Cardiac septum (tissue), 1 donor: ENCODE measurements at places on chromosomes 12 and 14. TPM values are rescaled to one million over a fixed set of nuclear protein-coding genes. Genes with fewer than 3 reads are reported as not detected.

DNA sequence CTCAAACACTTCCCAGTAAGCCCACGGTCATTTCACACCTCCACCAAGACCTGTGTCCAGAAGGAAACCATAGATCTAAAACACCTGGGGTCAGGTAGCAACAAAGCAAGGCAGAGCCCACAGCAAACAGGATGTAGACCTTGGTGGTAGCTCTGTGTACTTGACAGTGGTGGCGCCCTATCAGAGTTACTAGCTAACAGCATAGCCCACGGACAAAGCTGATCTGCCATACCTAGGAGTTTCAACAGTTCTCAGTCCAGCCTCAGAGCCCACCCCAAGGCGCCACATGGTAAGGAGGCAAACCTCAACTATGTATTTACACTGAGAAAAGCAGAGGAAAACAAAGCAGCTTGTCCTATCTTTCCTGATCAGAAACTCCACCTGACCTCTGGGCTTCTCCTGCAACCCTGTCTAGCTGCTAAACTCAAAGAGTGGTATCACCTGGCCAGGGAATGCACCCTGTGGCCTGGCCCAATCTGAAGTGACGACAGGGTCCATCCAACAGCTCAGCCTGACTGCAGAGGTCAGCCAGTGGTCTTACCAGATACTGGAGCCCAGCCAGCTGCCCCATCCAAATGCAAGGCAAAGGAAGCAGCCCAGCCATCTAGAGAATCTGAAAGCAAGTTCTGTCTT, 46.3 kb downstream of the STON2 start:
- no peak for DNase-seq

DNA sequence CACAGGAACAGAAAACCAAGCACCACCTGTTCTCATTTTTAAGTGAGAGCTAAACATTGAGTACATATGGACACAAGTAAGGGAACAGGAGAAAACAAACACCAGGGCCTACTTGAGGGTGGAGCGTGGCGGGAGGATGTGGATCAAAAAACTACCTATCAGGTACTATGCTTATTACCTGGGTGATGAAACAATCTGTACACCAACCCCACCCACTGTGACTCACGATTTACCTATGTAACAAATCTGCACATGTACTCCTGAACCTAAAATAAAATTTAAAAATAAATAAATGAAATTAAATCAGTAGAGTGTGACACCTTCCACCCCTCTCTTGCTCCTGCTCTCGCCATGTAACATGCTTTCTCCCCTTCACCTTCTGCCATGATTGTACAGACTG, 615.5 kb downstream of the RPL10L start:
- DNase-seq, result no peak

DNA sequence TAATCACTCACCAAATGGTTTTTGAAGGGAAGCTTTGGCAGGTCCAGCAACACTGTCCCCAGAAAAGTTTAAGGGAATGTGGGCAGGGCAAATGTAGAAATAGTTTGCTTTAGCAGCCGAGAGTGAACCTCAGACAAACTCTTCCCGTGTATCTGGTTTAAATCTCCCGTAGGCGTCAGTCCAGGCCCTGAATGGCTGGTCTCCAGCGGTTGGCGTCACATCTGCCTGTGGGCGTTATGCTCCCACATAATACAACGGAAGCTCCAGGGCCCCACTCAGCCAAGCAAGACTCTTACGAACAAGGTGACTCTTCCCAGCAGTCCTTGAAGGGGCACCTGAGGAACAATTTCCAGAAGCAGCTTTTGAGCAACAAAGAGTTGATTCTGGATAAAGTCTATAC, 942 bp downstream of the ZC2HC1C start:
- no peak for DNase-seq

ENDOU gene
- total RNA-seq, result 0.24 TPM

DNA sequence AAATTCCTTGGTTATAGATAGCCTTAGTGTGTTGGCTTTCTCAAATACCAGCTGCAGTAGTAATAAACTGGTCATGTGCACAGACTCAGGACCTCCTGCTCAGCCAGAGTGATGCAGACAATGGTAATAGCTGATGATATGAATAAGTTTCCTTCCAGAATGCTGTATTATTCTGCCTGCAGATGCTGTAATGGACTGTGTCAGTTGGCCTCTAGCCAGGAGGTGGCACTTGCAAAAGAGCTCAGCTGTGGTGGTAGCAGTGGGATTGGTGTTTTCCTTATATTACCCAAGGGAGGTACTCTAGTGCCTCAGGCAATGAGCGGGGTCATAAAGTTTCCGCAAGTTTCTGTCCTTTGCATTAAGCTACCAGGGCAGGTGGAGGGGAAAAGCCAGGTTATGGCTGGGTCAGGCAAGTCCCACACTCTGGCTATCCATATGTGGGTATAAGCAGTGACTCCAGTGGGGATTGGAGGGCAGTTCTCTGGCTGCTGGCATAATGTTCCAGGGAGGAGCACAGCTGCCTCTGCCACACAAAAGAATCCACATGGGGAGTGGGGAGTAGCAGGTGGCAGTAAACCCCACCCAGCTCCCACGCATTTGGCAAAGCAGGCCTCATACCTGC, 14.0 kb upstream of the MUCL1 start:
- DNase-seq, result no peak

DNA sequence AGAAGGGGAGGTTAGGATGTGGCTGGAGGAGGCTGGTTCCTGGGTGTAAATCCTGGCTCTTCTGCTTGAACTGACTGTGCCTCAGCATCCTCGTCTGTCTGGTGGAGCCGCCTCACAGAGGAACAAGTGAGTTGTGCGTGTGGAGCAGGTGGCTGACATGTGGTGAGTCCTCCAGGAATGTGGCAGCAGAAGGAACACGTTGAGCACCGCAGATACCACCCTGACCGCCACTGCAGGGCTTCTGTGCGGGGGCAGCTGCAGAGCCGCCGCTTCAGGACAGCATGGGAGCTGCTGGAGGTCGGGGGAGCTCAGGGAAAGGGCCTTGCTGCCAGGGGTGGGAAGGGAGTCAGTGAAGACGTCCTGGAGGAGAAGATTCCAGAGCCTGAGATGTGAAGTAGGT, 48.9 kb downstream of the TRAF3 start:
- no peak for DNase-seq

DNA sequence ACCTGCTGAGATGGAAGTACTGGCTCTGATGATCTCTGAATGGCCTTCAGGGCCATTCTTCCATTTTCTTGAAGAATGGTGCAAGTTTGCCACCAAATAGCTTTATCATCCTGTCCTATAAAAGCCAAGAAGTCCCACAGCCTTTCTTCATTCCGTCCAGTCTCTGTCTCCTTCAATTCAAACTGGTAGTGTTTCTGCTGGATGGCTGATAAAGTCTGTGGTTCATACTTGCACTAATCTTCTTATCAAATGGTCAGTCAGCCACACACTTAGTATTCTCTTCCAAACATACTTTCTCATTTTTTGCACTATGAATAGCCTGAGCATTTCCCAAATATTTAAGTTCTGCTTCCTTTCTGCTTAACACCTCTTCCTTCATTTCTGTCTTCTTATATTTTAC, 39.4 kb upstream of the BEGAIN start:
- DNase-seq, result no peak

- DNase-seq, result no peak
These were observed 206.5 kb downstream of the SUDS3 start for GRCh38 chr12:118582863-118583262.

DNA sequence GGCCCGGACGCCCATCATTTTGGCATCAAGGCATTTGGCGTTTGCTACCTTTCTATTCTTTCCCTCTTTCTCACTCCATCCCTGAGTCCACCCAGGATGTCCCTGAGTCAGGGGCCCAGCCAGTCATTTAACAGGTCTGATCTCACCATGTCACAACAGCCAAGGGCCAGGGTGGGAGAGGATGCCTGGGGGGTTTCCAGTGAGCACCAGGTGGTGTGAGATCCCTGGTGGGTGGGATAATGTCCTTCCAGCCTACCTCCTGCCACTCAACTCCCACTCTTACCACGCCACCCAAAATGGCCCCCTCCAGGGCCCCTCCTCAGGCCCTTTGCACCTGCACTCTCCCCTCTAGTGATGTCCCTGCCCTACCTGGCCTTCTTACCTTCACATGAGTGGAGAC, 310.8 kb downstream of the BCL11B start:
- DNase-seq, result no peak

GRCh38 chr12:133235401-133236112, at the start of gene ANHX:
Gene ANHX (minus strand): TSS chr12:133235877. CDS start chr12:133234356, 1,521 bp downstream.
- DNase-seq, result no peak

KRT75 gene
- not detected for total RNA-seq

- no peak for DNase-seq
These were observed 535.3 kb upstream of the LRFN5 start for GRCh38 chr14:41071351-41071750.

SSTR1 gene
- 0.59 TPM for total RNA-seq

TGM1 gene
- 0.48 TPM for total RNA-seq

MYF5 gene
- not detected for total RNA-seq

DNA sequence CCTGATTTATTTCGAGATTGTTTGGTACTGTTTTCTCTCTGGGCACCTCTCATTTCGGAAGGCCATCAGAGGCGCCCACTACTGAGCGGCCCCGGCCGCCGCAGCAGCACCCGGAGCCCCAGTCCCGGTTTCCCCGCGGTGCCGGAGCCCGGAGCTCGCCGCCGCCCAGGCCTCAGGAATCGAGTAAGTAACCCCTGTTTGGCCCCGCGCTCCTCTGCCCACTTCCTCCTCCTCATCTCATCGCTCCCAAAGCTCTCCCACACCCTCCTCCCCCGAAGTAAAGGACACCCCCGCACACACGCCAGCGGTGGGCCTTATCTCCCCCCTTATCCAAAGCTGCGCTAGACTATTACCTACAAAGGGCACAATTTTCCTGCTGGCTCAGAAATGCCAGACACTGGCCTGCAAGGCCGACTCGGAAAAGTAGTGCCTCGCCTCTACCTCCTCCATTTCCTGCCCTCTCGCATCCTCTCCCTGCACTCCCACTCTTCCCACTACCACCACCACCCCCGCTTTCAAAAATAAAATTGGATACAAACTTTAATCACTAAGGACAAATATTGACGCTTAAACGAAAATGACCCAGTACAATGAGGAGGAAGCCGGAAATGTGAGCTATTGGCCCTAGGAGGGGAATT, 637 bp upstream of the FOXG1 start:
- DNase-seq, result no peak

TAS2R7 gene
- total RNA-seq, result not detected

GRCh38 chr12:131919366-131920156, 9.5 kb upstream of the PUS1 start:
- DNase-seq, result no peak

RILPL2 gene
- 1.6 TPM for total RNA-seq

DNA sequence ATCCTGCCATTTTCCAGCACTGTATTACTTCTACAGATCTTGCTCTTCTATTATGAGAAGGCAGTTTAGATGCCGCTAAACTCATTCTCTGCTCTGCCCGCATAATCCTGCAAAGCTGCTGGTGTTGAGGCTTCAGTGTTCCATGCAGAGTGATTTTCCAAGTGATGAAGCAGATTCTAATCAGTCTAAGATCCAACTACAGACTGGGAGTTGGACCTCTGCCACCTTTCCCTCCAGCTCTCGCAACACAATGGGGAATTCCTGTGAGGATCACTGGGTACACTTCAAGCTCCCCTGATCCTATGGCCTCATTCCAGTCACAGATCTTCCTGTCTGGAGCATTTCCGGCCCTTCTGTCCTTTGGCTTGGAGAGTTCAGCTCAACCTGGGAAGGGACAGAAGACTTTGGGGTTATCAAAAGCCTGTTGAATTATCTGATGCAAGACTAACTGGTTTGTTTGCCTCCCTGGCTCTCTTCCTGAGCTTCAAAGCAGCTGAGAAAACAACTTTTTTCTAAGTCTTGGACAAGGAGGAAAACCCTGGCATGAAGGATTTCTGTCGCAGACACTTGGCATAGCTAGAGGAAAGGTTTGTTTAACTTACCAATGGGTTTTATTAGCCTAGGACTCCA, 333.9 kb downstream of the ZFP36L1 start:
- DNase-seq, result no peak

DNA sequence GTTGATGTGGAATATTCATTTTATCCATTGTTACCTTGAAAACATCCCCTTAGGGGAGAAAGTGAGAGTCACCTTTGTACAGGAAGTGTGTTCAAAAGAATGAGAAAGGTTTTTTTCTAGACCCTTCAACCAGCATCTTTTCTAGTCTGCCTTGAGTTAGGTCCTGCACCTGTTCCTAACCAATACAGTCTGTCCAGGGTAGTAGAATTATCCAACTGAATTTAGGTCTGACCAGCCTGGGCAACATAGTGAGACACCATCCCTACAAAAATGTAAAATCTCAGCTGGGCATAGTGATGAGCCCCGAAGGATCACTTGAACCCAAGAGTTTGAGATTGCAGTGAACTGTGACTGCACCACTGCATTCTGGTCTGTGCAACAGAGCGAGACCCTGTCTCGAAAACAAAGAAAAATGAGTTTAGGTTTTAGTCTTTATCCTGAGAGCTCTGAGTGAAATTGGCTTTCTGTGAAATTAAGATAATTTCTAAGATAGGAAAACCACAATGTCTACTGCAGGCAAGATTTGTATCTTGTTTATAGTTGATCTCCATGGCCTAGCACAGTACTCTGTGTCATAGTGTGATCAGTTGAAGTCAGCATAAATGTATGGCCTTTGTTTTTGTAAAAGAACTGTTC, 25.2 kb downstream of the ARHGAP5 start:
- no peak for DNase-seq

DNA sequence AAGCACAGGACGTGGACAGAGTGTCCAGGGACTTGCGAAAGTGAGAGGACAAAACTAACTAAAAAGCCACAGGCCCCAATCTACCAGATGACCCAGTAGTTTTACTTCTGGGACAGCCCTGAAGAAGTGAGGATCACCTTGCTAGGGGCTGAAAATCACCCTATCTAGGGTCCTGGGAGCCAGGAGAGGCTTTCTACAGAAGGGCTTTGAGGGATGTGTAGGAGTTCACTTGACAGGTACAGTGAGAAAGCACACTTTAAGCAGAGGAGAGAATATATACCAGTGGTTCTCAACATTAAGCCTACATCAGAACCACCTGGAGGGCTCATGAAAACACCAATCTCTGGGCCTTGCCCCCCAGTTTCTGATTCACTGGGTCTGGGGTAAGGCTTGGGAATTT, 60.8 kb downstream of the ZNF664 start:
- no peak for DNase-seq

TAS2R30 gene
- 2.2 TPM for total RNA-seq
